ENCODE measurements at places on chromosomes 16 and 17. TPM values are rescaled to one million over a fixed set of nuclear protein-coding genes. Genes with fewer than 3 reads are reported as not detected.
A peak's percentile ranks its signal among the peaks of the same experiment; 100 is the strongest.

Gene MYH1
- total RNA-seq = 0.14 TPM

DNA sequence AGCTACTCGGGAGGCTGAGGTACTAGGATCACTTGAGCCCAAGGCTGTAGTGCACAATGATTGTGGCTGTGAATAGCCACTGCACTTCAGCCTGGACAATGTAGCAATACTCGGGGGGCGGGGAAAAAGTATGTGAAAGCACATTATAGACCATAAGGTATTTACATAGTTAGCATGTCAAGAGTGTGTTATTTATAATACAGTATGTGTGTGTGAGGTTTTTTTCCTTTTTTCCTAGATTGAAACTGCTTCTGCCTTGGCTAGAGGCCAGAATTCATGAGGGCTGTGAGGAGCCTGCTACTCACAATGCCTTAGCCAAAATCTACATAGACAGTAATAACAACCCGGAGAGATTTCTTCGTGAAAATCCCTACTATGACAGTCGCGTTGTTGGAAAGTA lies 30.5 kb downstream of the PTRH2 start:
- H3K27me3 ChIP-seq = no peaks in the 10 kb centered on the region
- DNase-seq = no peak
- no peaks in the 10 kb centered on the region for H3K4me1 ChIP-seq

- H3K27ac ChIP-seq = no peak overlapping the region
- H3K36me3 ChIP-seq = no peaks in the 10 kb centered on the region
- H3K4me3 ChIP-seq = no peak overlapping the region
- no peak for DNase-seq
- H3K4me1 ChIP-seq = no peaks in the 10 kb centered on the region
- no peaks in the 10 kb centered on the region for H3K27me3 ChIP-seq
Measured at GRCh38 chr17:18997650-18998196, 6.8 kb downstream of the FAM83G start.

DNA sequence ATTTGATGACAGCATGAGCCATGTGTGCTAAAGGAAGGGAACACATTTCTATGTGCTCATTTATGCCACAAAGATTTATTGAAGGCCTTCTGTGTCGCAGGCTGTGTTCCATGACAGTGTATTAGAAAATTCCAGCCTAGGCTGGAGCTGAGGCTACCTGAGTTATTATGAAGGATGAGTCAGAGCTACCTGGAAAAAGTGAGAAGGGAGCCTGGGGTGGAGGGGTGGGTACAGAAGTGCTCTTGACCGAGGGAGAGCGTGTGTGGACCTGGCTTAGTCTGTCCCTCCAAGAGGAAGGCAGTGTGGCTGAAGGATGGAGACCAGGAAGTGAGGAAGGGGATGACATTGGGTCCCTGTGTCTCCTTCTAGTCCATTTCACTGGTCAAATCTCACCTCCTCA lies 98.3 kb downstream of the N4BP1 start:
- no peaks in the 10 kb centered on the region for H3K36me3 ChIP-seq
- no peaks in the 10 kb centered on the region for H3K27me3 ChIP-seq
- H3K4me3 ChIP-seq = no peak overlapping the region
- no peaks in the 10 kb centered on the region for H3K4me1 ChIP-seq
- no peak overlapping the region for H3K27ac ChIP-seq
- no peak for DNase-seq

- H3K36me3 ChIP-seq = peaks cover 11% of the 10 kb centered on the region
- peak within 1 kb of the TSS; percentile 87 for H3K27ac ChIP-seq
- no peaks in the 10 kb centered on the region for H3K27me3 ChIP-seq
- DNase-seq = peak; percentile 79
Measured at GRCh38 chr17:28743243-28744103, at the start of gene TRAF4. Gene TRAF4, plus strand, starts transcription at chr17:28744011. Its CDS starts 102 bp downstream, at chr17:28744113.

- H3K4me3 ChIP-seq = no peak overlapping the region
- DNase-seq = no peak
- H3K4me1 ChIP-seq = no peaks in the 10 kb centered on the region
- H3K27ac ChIP-seq = no peak overlapping the region
- H3K27me3 ChIP-seq = no peaks in the 10 kb centered on the region
Measured at GRCh38 chr16:62249069-62249468, 212.8 kb upstream of the CDH8 start.
